ENCODE measurements at places on chromosomes 7 and 10.

GRCh38 chr7:92988051-92988450 lies 129.7 kb downstream of the SAMD9 start:
- DNase-seq: no peak

GRCh38 chr7:85529201-85529600 lies 342.3 kb upstream of the SEMA3D start:
- no peak for DNase-seq

DNA sequence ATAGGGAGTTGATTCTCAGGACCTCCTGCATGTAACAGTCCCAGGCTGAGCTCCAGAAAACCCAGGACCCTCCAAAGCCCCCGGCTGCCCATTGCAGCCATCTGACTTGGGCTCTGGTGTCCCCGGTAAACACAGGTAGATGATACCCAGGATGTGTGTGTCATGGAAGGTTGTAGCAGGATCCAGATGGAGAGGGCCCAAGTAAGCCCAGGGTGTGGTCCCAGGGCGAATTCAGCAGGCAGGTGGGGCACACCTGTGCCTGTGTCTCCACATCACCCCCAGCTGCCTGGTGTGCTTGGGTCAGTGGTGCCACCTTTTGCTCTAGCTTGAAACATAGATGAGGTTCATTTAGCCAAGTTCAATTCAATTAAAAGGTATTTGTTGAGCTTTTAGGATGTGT lies 524.1 kb downstream of the GLRX3 start:
- DNase-seq: no peak

DNA sequence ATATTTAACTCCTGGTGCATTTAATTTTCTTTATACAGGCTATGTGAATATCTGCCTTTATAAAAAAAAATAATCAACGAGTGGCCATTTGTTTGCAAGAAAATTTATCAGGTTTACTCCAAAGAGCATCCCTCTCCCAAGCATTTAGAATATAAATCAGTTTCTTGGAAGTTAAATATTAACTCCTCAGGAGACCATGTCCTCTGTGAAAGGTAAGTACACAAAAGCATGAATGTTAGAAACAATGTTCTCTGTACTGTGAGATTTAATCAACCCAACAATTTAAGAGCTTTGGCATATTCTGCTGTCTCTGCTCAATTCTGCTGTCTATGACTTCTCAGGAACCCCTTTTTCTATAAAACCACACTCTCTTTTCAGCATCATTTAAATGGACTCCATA lies 119.3 kb upstream of the LAMB4 start:
- no peak for DNase-seq

- DNase-seq: no peak
These were observed 58.4 kb upstream of the FGL2 start for GRCh38 chr7:77258014-77258413.

DNA sequence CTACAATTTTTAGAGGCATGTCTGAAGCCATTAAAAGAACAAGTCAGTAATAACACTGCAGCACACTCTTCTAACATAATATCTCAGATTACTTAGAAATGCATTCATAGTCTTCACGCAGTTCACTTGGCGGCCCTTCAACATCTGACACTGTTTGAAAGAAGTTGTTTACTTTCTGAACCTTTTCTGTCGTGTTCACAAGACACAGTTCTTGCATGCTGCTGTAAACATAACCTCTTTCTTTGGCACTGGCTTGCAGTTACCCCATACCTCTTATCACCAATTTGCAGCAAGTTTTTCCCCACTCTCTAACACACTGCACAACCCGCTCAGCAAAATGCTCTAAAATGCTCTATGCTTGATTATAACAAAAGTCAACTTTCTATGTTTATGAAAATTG lies 12.0 kb downstream of the PIP4K2A start:
- no peak for DNase-seq

DNA sequence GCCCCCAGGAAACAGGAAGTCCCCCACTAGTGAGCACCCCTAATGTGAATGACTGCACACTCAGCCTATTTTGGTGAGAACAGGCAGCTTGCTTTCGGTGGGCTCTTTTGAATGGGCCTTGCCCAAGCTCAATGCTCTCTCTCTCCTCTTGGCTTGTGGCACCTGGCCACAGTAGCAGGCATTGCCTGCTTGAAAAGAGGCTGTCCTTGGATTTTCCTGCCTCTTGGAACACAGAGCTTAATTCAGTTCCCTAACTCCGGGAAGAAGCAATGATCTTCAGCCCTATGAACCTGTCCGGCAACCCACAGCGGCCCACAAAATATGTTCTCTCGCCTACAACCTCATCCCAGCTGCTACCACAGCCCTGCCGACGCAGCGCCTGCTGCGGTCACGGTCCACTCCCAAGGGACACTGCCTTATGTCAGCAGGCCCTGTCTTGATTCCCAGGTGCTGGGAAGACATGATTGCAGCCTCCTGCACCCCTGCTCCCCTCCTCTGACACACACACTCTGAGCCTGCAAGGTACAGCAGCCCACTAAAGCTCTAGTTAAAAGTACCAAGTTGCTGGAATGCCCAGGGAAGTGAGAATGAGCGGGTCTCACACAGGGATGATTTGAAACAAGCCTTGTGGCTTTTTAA lies 715.5 kb upstream of the GALNT17 start:
- no peak for DNase-seq

DNA sequence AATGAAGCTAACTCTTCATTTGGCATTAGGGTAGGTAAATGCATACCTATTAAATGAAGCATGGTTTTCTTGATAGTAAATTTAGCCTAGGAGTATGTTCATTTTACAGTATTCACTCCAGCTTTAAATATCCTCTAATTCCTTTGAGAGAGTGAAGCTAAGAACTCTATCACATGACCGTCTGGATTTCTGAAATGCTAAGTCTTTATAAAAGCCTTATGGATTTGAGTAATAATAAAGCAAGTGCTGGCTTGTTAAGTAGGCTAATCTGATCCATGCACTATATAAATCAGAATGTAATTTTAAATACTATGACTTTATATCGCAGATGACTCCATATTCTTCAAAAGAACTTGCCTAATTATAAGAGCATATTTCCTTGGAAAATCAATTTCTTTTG lies 64.8 kb downstream of the REEP3 start:
- DNase-seq: no peak

GRCh38 chr7:113113912-113114311 lies 4.4 kb downstream of the SMIM30 start:
- DNase-seq: no peak

DNA sequence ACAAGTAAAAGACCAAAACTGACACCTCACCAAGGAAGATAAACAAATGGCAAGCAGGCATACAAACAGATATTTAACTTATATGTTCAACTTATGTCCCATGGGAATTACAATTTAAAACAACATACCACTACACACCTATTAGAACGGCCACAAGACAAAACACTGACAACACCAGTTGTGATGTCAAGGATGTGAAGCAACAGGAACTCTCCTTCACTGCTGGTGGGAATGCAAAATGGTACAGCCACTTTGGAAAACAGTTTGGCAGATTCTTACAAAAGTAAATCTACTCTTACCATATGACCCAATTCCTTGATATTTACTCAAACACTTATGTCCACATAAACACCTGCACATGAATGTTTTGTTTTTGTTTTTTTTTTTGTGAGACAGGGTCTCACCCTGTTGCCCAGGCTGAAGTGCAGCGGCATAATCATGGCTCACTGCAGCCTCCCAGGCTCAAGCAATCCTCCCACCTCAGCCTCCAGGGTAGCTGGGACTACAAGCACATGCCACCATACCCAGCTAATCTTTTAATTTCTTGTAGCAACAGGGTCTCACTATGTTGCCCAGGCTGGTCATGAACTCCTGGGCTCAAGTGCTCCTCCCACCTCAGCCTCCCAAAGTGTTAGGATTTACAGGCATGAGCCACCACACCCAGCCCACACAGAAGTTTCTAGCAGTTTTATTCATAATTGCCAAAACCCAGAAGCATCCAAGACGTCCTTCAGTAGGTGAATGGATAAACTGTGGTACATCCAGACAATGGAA lies 27.3 kb downstream of the HERC4 start:
- DNase-seq: no peak

DNA sequence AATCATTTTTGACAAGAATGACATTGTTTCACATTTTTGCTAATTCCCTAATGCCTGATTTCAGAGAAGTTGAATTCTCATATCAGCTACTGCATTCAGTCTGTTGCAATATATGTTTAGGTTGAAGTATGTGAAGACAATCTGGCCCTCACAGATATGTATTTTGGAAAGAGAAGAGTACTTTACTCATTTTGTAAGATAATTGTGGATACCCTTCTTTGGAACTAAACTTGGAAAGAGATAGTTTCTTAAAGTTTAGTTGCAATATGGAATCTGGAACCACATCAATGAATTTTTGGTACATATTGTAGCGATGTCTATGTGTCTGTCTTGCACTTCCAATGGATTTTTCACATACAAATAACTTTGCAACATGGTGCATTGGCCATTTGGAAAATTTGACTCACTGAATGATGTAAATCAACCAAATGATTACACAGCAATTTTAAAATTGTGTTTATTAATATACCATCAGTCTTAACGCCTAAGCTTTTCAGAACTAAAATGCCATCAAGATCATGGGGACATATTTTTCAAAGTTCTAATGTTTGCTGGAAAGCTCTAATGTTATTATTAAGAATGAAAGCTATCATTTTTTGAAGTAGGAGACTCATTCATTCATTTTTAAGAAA lies 39.3 kb upstream of the TMEM26 start:
- DNase-seq: no peak

DNA sequence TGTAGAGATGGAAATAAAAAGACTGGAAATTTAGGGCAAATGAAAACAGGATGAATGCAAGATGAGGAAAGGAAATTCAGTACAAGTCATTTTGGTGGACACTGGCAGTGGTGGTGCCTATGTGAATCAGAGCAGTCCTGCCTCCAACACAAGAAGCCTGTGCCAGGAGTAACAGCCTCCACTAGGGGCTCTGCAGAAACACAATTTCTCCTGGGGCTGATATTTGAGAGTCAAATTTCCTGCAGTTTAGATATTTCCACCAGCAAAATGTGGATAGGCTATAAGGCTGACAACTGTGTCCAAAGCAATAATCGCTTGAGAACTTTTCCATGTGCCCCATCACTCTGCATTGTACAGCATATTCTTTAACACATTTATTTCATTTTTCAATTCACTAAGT lies 4.7 kb upstream of the PLXDC2 start:
- peak; percentile 15 for DNase-seq

- no peak for DNase-seq
These were observed 26.8 kb upstream of the CYP2C8 start for GRCh38 chr10:95096143-95096542.

GRCh38 chr10:13329565-13329964 lies 18.5 kb downstream of the SEPHS1 start:
- no peak for DNase-seq

- DNase-seq: no peak
These were observed 138.4 kb upstream of the NFE2L3 start for GRCh38 chr7:26013551-26014083.

DNA sequence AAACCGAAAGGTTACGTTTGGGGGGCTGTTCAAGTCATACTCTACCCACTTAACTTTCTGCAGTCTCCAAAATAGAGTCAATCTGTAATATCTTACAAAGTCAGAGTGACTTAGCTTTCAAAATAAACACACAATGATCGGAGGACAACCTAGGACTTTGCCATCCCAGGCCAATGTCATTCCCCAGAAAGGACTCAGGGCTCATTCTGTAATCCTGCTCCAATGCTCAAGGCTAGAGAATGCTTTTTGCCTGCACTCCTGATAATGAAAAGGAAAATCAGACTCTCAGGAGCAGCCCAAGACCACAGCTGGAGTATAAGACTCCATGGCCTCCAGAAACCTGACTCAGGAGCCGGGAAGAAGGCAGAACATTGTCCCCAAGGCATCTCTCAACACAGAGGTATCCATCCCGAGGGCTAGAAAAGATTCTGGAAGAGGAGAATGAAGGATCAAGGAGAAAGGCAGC lies 28.5 kb upstream of the ASCC1 start:
- no peak for DNase-seq

DNA sequence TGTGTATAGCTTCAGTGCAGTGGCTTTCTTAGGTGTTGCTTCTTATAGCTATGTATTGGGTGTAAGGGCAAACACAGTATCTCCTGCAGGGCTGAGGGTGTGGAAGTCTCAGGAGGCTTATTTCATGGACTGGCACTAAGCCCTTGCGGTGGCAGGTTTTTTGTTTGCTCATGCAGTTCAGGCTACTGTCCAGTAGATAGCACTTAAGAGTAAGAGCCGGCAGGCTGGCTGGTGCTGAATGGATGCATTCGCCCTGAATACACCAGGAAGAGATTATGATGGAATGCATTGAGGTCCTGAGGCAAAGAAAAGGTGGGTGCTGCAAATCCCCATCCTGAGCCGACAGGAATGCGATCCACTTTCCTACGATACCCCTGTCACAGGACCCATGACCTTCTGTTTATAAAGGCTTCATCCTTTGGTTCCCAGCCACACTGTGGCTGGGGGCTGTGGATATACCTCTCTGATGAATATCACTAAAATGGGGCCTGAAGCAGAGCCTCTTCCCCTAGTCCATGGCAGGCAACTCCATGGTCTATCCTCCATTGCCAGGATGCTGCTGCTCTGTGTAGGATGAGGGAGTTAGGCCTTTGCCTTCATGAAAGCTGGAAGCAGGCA lies 44.9 kb downstream of the ANXA8 start:
- DNase-seq: no peak

DNA sequence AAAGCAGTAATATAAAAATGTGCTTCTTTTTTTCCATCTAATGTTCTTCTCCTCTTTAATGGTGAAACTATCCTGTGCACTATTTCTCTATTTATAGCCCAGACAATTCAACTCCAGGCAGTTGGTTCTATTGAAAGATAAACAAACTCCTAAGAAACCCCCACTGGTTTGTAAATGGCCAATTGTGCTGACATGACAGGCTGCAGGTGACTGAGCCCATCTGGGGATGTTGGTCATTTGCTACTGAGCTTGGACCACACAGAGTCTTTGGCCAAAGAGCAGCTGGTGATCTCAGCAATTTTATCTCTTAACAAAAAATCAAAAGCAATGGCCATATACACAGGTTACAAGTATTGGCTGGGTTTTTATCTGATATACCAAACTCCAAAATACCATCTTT lies 631.8 kb upstream of the CELF2 start:
- DNase-seq: no peak

- no peak for DNase-seq
These were observed 874.2 kb downstream of the KCNMA1 start for GRCh38 chr10:76763376-76763775.

DNA sequence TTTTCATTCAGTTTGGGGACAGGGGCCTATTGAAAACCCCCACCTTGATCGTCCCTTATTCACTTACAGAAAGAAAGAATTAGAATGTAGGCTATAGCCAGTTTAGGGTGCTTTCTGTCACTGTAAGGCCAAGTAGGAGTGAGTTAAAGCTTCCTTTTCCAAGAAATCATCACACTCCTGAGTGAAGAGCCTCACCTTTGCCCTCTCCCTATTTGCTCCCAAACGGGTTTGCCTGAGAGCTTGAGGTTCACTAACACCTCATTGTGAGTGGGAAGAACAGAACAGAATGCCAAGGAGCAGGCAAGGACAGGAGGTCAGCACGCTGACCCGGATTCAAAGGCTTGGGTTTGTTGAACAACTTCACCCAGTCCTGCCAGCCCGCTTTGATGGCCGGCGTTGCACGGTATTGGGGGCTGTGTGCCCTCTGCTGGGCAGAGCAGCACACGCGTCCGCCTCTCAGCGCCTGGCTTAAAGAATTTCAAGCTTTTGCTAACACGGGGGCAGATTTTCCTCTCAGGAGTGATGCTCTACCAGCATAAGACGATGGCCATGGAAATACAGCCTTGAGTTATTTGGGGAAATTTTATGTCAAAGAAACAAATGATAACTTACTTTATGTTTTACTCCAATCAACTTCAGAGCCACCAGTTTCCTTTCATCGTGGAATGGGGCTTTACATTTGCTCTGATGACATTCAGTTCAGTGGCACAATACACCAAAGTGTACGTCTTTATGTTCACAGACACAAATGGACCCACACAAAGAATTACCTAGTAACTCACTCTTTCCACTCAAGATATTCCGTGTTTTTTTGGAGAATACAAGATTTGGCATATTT lies 470.0 kb downstream of the SUGCT start:
- no peak for DNase-seq
